Neural crest cell (in vitro differentiated cells): ENCODE measurements at places on chromosomes 16 and 17. TPM values are rescaled to one million over a fixed set of nuclear protein-coding genes. Genes with fewer than 3 reads are reported as not detected.

DNA sequence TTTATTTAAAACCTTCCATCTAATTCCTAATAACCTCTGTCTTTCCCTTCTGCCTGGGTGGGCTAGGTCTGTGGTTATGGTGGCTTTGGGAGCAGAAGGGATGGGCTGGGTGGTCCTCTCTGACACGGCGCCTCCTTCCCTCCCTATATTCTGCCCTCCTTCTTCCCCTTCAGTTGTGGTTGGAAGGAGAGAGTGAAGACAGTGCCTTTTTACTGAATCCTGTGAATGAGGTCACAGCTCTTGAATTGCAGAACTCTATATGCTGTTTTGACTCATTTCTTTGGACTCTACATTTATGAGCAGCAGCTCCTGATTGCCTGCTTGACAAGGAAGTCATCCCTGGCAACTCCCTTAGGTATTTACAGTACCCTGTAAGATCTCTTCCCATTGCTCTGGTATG lies 256.0 kb upstream of the ELAC2 start:
- DNase-seq: no peak

DNA sequence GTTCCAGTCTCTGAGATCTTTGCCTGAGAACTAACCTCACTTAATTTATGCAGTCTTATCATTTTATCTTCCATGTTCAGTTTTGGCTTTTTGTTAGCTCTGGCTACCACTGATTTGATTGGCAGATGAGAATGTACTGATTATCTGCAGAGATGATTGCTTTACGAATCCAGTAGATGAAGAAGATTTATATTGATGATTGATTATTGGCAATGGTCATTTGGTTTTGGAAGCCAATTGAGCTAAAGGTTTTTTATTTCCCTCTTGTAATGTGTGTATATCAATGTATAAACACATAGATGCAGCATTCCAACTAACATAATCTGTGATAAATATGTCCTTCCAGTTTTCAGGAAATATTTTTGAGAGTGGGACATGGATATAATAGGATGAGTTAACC lies 763.6 kb downstream of the CDH11 start:
- DNase-seq: no peak

Gene KCNH6
- total RNA-seq: 0.12 TPM in 1 of 2 replicates, not detected in the other

Gene KRTAP9-8
- total RNA-seq: not detected in 2 replicates

GRCh38 chr16:27353853-27354252 lies 40.1 kb downstream of the IL4R start:
- DNase-seq: no peak

DNA sequence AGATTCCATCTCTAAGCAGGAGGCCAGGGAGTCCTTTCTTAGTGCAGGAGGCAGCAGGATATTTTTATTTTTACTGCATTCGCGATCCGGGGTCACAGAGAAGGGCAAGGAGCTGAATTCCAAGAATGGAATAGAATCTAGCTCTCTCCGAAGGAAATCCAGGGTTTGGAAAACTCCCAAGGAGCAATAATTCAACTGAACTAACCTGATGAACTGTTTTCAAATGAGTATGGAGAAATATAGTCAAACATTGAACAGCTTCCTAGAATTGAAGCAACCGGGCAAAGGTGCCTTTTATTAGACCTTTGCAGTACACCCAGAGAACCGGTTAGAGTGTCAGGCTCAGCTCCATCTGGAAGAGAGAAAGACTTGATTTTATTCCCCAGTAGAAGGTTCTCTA lies 120.7 kb upstream of the MAF start:
- no peak for DNase-seq

GRCh38 chr17:40552806-40553693 lies 12.2 kb downstream of the CCR7 start:
- DNase-seq: no peak

GRCh38 chr16:17641990-17642389 lies 171.2 kb upstream of the XYLT1 start:
- DNase-seq: no peak
